ENCODE measurements at places on chromosomes 4 and X.

DNA sequence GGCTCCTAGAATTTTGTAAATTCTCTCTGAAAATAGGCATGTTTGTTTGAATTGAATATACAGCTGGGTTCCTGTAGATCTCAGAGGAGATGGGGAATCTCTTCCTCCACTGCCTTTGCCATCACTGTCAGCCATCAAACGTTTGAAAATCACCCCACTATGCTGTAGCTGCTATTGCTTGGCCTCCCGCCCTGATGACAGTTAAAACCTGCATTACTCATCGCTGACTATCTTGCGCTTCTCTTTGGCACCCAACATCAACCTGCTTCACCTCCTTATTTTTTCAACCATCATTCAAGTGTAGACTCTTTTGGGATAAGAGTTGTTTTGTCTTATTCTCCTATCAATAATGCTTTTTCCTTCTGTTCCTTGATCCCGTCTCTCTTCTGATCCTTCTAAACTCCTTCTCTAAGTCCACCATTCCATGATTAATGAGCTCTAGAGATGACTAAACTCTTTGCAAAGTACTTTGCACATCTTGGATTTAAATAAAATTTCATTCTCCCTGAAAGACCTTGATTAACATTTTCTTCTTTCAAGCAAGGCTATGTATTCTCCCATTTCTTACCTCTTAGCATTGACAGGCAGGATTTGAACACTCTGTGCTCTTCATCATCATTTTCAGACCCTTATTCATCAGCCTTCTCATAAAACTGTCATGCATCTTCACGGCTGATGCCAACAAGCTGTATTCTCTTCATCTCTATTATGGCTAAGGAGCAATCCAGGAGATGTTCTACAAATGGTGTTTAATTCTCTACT is 133.0 kb downstream of the SNCA start:
- DNase-seq, result no peak

DNA sequence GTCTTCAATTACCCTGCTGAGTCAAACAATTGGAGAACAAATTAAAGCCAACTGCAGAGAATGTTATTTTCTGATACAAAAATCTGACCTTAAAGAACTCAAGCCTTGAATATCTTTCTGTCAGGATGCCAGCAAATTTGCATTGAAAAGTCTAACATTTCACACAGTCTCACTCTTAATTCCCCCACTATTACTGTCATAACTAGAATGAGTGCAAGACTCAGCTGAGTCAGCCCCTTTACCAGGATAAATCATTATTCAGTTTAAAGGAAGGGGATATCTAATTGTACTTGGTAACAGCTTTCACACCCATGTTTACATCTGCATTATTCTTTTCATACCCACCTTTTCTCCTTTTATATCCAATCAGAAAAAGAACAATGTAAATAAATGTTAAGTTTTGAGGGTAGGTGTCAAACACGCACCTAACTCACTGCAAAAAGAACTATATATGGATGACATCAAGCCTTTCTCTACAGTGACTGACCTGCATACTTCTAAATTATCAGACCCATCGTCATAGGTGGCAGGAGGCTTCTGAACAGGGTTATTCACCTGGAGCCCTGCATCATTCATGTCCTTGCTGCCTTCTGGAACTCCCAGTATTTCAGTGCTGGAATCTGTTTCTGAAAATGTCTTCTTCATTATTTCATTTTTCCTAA is 117.4 kb downstream of the TMA16 start:
- no peak for DNase-seq

DNA sequence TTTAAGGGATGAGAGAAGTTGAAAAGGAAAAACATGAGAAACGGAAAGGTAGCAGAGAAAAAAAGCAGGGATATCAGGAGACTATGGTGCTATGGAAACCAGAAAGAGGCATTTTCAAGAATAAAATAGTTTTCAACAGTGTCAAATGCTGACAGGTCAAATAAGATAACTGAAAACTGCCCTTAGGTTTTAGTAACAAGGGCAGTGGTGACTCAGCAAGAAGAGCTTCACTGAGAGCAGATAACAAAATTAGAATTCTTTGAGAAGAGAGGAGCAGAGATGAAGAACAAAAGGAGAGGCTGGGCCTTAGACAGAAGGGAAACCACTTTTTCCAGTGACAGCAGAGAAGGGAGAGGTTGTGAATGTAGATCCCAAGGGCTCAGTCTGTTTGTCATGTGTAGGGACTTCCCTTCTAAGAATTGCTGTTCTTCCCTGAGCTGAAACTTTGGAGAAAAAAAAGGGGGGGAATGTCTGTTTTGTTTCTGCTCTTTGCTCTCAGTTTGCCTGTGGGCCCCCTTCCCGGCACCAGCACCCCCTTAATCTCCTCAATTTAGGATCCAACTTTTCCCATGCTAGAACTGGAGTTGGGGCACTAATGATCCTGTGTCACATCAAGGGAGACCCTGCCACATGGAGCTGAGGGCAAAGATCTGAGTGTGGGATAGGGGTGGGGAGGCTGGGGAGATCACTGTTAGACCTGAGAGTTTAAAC is 26.8 kb upstream of the MAGEA10 start:
- no peak for DNase-seq

- DNase-seq, result no peak
Observed at GRCh38 chr4:177267911-177268310, 41.8 kb upstream of the NEIL3 start.

All from activated T-cell treated with anti-CD3 and anti-CD28 coated beads, Interleukin-2, amount 50 U/mL, for 1 hour (primary cell).